T-cell (primary cell): ENCODE measurements at places on chromosomes 3 and 15.
A peak's percentile ranks its signal among the peaks of the same experiment; 100 is the strongest.

DNA sequence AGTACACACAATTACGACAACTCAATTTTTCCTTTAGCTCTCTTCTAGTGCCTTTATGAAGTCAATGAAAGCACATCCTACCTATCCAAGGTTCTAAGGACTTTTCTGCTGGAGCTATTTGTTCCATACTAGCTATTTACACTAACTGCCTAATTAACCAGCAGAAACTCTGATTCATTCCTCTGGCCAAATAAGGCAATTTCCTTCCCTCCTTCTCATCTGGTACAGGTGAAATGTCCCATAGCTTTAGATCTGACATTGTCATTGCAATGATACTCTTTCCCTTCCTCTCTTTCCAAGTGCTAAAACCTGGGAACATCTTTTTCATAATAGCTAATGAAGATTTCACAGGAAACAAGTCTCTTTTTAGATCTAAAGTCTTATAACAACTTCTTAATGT is 521.7 kb downstream of the SOX2 start:
- DNase-seq, result no peak
- no peak overlapping the region for H3K27ac ChIP-seq
- no peaks in the 10 kb centered on the region for H3K36me3 ChIP-seq
- H3K4me1 ChIP-seq, result no peaks in the 10 kb centered on the region
- H3K27me3 ChIP-seq, result no peaks in the 10 kb centered on the region

- no peaks in the 10 kb centered on the region for H3K27me3 ChIP-seq
- H3K36me3 ChIP-seq, result no peaks in the 10 kb centered on the region
- no peaks in the 10 kb centered on the region for H3K4me1 ChIP-seq
- no peak for DNase-seq
These were observed 883.5 kb downstream of the SI start for GRCh38 chr3:164194842-164195241.

- H3K36me3 ChIP-seq, result no peaks in the 10 kb centered on the region
- no peak for DNase-seq
- no peak overlapping the region for H3K4me3 ChIP-seq
- no peak overlapping the region for H3K27ac ChIP-seq
These were observed 144.6 kb downstream of the SHOX2 start for GRCh38 chr3:157961665-157962064.

GRCh38 chr15:66135664-66136063 is 117.9 kb downstream of the MEGF11 start:
- no peaks in the 10 kb centered on the region for H3K27me3 ChIP-seq
- H3K4me3 ChIP-seq, result no peak overlapping the region
- H3K36me3 ChIP-seq, result no peaks in the 10 kb centered on the region
- DNase-seq, result no peak
- H3K27ac ChIP-seq, result no peak overlapping the region
- peaks cover 8% of the 10 kb centered on the region for H3K4me1 ChIP-seq

- no peaks in the 10 kb centered on the region for H3K27me3 ChIP-seq
- no peak for DNase-seq
- peaks cover 34% of the 10 kb centered on the region for H3K36me3 ChIP-seq
- peak overlapping the region; percentile 90 for H3K4me3 ChIP-seq
These were observed 1.4 kb upstream of the NDUFAF3 start for GRCh38 chr3:49020330-49021212.

DNA sequence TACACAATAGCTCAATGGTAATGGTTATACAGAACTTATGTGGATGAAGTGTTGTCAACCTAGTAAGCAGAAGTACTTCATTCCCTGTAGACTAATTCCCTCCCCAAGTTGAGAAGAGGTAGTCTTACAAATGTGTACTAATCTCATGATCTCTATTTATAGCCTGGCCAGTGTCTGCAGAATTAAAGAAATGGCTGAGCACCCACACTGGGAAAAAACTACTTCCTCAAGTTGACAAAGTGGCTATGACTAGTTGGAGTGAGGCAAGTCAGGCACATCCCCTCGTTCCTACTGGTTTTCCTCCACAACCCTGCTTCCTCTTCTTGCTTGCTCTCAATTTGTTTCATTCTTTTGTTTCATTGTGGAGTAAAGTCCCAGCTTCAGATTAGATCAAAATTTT is 566.7 kb upstream of the ZNF717 start:
- no peak overlapping the region for H3K27ac ChIP-seq
- no peaks in the 10 kb centered on the region for H3K36me3 ChIP-seq
- H3K4me1 ChIP-seq, result no peaks in the 10 kb centered on the region

DNA sequence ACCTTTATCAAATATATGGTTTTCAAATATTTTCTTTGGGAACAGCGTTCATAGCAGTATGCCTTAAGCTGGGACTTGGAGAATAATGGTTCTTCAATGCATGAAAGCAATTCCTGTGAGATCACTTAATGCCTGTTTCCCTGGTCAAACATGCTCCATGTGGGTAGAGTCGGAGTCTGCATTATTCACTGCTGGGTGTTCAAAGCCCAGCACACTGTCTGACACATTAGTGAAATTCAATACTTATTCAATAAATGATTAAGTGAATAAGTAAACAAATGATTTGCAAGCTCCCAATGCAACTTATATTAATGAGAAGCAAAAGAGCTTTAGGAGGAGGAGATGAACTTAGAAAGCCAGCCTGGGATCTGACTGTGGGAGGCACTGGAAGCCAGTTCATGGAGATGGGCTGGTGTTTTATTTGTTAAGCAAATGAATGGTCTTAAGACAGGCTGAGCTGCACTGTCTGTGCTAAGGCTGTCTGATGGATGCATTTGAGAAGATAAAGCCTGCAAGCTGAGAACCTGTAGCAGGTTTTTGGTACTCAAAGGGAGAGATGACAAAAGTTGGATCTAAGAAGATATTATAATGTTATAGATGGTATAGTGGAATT is 490.8 kb downstream of the MCTP2 start:
- H3K4me3 ChIP-seq, result no peak overlapping the region
- H3K4me1 ChIP-seq, result no peaks in the 10 kb centered on the region
- peaks cover 2% of the 10 kb centered on the region for H3K27me3 ChIP-seq
- H3K36me3 ChIP-seq, result no peaks in the 10 kb centered on the region

DNA sequence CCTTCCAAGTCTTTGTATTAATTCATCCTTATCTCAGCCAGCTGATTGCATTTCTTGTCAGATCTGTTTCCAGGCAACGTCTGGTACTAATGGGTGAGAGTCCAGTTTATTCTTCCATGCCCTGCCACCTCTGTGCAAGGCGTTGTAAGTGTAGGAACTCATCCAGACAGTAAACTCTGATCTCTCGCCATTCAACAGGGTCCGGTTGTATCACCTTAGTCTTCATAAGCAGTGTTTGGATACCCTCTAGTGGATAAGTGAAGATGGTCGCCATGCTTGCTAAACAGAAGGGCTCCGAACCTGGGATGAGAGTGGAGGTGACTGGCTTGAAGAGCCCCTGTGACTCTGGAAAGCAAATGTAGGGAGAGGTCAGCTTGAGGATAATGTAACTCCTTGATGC is 51.6 kb upstream of the CMTM7 start:
- H3K27ac ChIP-seq, result no peak overlapping the region
- H3K27me3 ChIP-seq, result no peaks in the 10 kb centered on the region
- H3K4me1 ChIP-seq, result peaks cover 18% of the 10 kb centered on the region
- no peaks in the 10 kb centered on the region for H3K36me3 ChIP-seq
- DNase-seq, result peak; percentile 17
- no peak overlapping the region for H3K4me3 ChIP-seq

DNA sequence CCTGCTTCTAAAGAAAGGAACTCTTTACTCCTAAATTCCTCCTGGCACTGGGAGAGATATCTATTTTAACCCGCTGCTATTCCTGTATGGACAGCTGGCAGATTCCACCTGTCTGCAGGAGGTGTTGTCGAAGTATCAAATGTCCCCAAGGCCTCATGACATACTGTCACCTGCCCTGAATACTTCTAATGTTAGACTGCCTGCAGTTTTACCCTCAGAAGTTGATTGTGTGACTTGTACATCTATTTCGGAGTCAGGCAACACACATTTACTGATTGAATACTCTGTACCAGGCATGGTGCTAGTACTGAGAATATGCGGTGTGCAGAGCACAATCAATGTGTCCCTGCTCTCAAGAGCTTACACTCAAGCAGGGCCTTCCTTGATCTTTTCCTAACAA is 38.6 kb downstream of the PDZRN3 start:
- no peak for DNase-seq
- H3K27me3 ChIP-seq, result no peaks in the 10 kb centered on the region
- H3K4me1 ChIP-seq, result no peaks in the 10 kb centered on the region
- H3K4me3 ChIP-seq, result no peak overlapping the region
- H3K36me3 ChIP-seq, result no peaks in the 10 kb centered on the region

DNA sequence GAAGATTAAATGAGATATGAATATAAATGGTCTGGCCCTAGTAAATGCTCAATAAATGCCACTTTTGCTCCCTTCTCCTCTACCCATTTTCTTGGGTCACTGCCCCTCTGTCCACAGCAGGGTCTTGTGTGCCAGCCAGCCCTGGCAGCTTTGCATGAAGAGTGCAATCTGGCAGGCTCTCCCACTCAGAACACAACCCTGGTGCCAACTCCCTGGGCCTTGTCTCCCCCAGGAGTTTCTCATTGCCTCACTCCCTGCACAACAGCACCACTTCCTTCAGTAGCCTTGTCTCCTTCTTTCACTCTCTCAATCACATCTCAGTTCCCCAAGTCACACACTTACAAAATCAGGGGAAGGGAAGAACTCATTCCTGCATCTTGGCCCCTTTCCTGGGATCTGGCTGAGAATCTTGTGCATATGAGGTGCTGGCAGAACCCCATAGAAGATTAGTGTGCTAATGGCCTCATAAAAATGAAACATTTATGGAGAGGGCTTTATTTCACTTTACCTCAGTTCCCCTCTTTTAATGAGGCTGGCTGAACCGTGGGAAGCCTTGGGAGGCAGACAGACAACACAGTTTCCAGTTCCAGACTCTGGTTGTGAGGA is 445.9 kb upstream of the PROK2 start:
- H3K36me3 ChIP-seq, result no peaks in the 10 kb centered on the region
- H3K27ac ChIP-seq, result no peak overlapping the region
- DNase-seq, result no peak
- H3K4me1 ChIP-seq, result no peaks in the 10 kb centered on the region

GRCh38 chr3:54850484-54851018 is 77.3 kb downstream of the LRTM1 start:
- H3K27ac ChIP-seq, result no peak overlapping the region
- H3K4me3 ChIP-seq, result no peak overlapping the region
- no peaks in the 10 kb centered on the region for H3K36me3 ChIP-seq
- no peak for DNase-seq

GRCh38 chr3:146682171-146682570 is 77.0 kb upstream of the PLSCR5 start:
- no peaks in the 10 kb centered on the region for H3K36me3 ChIP-seq
- no peaks in the 10 kb centered on the region for H3K4me1 ChIP-seq
- H3K27ac ChIP-seq, result no peak overlapping the region
- no peak overlapping the region for H3K4me3 ChIP-seq
- H3K27me3 ChIP-seq, result no peaks in the 10 kb centered on the region
- DNase-seq, result no peak
